ENCODE measurements at places on chromosomes 3 and 15.

DNA sequence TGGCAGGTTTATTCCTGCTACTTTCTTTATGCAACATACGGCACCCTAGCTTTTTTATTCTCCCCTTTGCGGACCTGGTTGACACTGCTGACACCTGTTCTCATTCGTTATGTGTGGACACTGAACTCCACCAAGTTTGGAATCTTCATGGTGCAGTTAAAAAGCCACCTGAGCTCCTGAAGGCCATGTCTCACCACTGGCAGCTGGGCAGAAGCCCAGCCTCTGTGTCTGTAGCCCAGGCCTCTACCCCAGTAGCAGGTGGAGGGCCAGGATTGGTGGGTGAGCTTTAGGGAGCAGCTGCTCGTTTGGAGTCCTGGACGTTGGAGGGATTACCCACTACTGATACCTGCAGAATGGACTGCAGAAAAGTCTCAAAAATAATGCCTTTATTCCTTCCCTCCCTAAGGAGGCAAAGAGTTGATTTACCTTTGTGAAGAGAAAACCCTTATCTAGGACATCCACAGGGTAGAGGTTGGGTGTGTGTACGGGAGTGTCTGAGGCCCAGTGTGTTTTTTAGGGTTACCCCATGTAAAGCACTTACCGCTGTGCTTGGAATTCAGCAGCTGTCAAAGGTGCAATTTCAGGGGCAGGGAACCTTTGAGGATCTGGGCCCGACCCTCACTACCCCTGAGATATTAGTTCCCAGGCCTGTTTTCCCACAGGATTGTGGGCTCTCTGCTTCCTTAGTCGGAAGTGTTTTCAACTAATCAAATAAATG lies 637 bp upstream of the CCNDBP1 start:
- no peak for DNase-seq

DNA sequence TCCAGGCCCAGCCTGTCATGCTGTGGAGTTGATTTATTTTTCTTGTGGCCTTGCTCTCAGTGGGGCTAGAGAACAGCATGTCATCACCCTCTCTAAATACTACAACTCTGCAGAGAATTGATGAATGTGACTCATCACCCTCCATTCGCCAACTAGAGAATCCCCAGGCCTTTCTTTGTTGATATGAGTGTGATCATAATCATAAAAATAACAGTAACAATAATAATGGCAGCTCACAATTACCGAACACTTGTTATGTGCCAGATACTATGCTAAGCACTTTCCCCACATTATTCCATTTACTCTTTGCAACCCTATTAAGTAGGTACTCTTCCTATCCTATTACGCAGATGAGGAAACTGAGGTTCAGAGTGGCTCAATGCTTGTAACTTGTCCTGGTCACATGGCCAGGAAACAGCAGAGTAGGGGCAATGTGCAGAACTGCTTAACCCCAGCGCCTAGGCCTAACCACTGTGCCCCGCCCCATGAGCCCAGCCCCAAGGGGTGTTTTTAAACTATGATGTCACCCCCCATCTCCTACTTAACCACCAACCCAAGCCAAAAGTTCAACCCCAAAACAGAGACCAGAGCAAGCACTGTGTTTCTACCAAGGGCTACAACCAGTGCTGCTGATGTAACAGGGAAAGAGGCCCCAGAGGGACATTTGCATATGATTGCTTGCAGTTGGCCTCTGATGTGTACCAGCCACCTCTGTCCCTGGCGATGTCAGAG lies 104.5 kb downstream of the ADCY5 start:
- DNase-seq: no peak

- DNase-seq: no peak
Observed at GRCh38 chr3:16864610-16865313, 20.0 kb upstream of the PLCL2 start.

GRCh38 chr3:12170207-12170606 lies 11.5 kb upstream of the TIMP4 start:
- no peak for DNase-seq

GRCh38 chr15:83602021-83602420 lies 51.9 kb upstream of the ADAMTSL3 start:
- DNase-seq: no peak

Data from SK-N-DZ (cell line).